Body of pancreas (tissue), 4 donors: ENCODE measurements at places on chromosomes 2 and 18.

DNA sequence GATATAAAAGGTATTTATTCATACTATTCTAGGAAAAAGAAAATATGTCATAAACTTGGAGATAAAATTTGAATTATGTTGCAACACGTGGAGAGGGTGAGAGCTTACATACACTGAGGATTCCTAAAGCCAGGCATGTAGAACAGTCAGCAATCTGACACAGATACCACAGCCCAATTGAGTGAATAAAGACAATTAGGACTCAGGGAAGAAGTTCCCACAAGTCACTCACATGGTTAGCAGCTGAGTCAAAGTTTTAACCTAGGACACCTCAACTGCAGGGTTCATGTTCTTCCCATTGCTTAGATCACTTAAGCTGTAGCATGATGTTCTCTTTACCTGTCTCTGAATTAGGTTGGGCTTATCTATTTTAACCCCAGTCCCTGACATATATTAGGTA lies 189.5 kb downstream of the CMPK2 start:
- no peak for DNase-seq

- no peak for DNase-seq
Measured at GRCh38 chr2:127000937-127001336, 102.2 kb downstream of the TEX51 start.

DNA sequence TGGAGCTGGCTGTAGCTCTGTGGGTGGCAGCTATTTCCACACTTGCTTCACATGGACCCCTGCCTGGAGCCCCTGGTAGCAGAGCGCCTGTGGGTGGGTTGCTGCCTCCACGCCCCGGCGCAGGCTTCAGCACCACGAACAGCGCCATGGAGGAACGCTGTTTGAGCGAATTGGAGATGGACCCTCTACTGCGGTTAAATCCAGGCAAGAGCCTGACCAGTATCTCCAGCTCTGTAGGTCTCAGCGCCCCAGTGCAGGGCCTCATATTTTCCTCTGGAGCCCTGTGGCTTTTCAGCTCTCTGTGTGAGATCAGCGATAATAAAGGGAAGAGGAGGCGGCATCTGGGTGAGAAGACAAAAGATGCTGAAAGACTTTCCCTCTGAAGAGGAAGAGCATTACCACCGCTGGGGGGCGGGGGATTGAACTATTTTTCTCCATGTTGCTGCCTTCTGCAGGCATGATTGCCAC lies 12.0 kb downstream of the ONECUT2 start:
- no peak for DNase-seq

DNA sequence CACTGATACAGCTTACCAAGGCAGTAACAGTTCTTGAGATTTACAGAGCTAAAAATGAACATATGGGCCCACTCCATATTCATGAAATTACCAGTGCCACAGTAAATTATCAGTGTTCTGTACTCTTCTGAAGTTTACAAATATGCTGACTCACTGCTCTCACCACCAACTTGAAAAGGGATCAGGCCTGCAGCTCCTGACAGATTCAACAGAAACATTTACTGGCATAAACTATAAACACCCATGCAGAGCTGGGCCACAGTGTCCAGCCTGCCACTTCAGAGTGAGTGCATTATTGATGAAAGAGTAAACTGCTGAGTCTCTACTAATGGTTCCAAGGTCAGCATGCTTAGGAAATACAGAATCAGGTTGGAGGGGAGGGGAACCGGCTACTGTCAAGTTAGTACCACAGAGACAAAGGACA lies 83.1 kb downstream of the FARSB start:
- no peak for DNase-seq

- DNase-seq: no peak
Measured at GRCh38 chr2:120995152-120995551, 259.5 kb downstream of the GLI2 start.

DNA sequence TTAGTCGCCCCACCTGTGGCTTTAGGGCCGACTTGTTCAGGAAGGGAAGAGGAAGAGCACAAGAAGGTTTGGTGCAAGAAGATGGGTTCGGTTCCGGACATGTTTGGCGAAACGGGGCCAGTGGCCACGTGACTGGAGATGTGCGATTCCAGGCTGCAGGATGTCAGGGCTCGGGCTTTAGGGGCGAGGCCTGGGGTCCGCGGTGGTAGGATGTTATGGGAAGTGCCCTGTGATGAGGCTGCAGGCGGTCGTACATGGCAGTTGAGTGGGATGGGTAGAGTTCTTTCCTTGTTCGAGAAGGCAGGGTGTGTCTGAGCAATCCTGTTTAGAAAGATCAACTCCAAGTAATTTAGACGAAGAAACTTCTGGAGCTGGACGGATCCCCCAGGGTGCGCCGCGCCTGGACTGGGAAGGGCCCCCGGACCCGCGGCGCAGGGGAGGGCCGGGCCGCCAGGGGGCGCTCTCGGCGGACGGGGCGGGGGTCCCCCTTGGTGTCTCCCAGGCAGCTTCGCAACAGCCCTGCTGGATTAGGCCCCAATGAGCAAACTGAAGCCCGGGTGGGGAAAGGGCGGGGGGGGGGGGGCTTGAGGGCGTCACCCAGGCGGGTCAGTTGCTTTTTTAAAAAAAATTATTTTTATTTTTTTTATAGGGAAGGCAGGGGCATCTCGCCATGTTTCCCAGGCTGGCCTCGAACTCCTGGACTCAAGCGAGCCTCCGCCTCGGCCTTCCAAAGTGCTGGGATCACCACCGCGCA lies 17.2 kb upstream of the SDC1 start:
- DNase-seq: no peak

DNA sequence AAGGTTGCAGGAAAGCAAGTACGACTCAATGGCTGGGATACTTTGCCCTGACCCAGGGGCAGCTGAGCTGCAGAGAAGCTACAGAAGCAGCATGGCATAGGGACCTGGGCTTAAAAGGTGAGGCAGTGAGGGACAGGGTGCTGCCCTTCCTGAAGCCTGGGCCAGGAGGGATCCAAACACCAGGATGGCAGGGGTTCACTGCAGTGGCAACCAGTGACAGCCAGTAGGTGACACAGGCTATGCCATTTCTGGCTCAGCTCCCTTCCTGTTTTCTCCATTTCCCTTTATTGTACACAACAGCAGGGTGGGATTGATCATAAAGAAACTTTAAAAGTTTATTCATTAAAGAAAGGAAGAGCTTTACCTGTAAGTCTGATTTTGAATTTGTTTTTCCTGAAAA lies 48.8 kb downstream of the CABYR start:
- no peak for DNase-seq

GRCh38 chr2:121634354-121635307 lies 14.6 kb downstream of the CLASP1 start:
- no peak for DNase-seq

GRCh38 chr2:3466966-3467365 lies 52.4 kb downstream of the ADI1 start:
- no peak for DNase-seq

GRCh38 chr2:205047273-205047839 lies 502.1 kb downstream of the PARD3B start:
- no peak for DNase-seq

DNA sequence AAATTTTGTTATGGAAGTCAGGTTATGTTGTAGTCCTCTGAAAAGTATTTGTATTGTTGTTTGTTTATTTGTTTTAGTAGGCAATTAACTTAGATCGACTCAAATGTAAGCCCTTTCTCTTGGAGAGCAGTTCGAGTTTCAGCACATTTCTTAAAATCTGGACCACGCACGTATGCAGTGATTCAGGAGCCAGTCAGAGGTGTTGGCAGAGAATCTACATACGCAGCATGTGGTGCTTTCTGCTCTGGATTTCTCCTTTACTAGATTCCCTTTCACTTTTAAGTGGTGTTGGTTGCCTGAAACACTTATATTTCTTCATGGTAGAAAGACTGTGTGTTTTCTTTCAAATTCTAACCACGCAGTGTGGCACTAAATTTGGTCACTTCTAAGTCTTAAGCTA lies 773.9 kb upstream of the LRATD1 start:
- no peak for DNase-seq

GRCh38 chr2:99084256-99084655 lies 57.3 kb upstream of the C2orf15 start:
- DNase-seq: no peak

GRCh38 chr2:143223556-143223955 lies 94.3 kb downstream of the ARHGAP15 start:
- DNase-seq: no peak

- DNase-seq: no peak
Measured at GRCh38 chr2:233829193-233830110, 24.9 kb downstream of the HJURP start.

DNA sequence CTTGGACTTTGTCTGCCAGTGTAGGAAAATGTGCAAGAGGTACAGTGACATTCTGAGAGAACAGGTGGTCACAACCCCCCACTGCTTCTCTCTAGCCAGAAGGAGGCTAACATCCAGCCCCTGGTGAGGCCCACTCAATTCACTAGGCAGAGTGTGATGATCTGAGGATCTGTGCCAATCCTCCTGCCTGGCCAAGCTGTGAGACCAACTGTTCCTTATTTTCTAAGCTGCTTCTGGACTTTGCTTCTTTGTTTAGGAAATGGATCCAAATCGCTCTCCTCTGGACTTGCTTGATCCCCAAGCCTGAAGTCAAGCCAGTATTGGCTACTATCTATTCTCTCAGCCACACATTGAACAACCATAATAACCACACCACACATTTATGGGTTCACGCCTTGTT lies 202.8 kb downstream of the PIK3C3 start:
- DNase-seq: no peak

DNA sequence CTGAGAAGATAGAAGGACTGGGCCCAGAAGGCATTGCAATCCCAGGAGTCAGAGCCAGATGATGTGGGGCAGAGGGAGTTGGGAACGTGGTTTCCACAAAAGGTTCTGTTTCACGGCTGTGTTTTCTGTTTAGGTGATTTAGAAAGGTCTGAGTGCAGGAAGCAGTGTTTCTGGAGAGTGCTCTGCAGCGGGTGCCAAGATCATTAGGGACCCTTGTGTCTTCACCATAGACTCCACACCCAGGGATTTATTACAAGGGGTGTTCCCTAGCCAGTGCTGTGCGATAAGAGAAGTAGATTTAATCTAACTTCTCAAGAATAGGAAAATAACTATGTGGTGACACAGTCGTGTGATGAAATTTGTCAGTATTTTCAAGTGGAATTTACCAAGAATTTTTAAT lies 221.1 kb upstream of the TPO start:
- DNase-seq: no peak

- peak; percentile 64 for DNase-seq
Measured at GRCh38 chr2:241636182-241637017, 558 bp downstream of the THAP4 start.

GRCh38 chr2:32958821-32959220 lies 12.1 kb downstream of the LTBP1 start:
- DNase-seq: no peak

- DNase-seq: no peak
Measured at GRCh38 chr2:83240611-83241010, 1218.5 kb downstream of the SUCLG1 start.

- no peak for DNase-seq
Measured at GRCh38 chr2:191995285-191995684, 148.4 kb upstream of the CAVIN2 start.
